ENCODE measurements at places on chromosomes 4 and X. TPM values are rescaled to one million over a fixed set of nuclear protein-coding genes. Genes with fewer than 3 reads are reported as not detected.

PIR gene
- 15.4 TPM for total RNA-seq

XAGE1B gene
- total RNA-seq, result not detected

WDR17 gene
- 0.64 TPM for total RNA-seq

MAGEA2 gene
- total RNA-seq, result not detected

PHKA1 gene
- 5.3 TPM for total RNA-seq

APLN gene
- 4.0 TPM for total RNA-seq

RAB40AL gene
- not detected for total RNA-seq

TAF1 gene
- 9.7 TPM for total RNA-seq

CT45A1 gene
- not detected for total RNA-seq

CTAG2 gene
- total RNA-seq, result not detected

KLF8 gene
- total RNA-seq, result 1.7 TPM

OPRPN gene
- total RNA-seq, result not detected

NKX3-2 gene
- total RNA-seq, result 0.48 TPM

CSAG2 gene
- not detected for total RNA-seq

YTHDC1 gene
- total RNA-seq, result 49.0 TPM

S100P gene
- total RNA-seq, result not detected

GSX2 gene
- not detected for total RNA-seq

CDS1 gene
- 0.56 TPM for total RNA-seq

LONRF3 gene
- total RNA-seq, result 1.2 TPM

RENBP gene
- 0.52 TPM for total RNA-seq

TREX2 gene
- not detected for total RNA-seq

PNMA5 gene
- not detected for total RNA-seq

S100G gene
- not detected for total RNA-seq

HSFX2 gene
- total RNA-seq, result 0.40 TPM

PLP2 gene
- 59.4 TPM for total RNA-seq

GPAT3 gene
- total RNA-seq, result 2.6 TPM

ZNF141 gene
- total RNA-seq, result 8.5 TPM

GPRIN3 gene
- total RNA-seq, result 0.65 TPM

FRMD7 gene
- not detected for total RNA-seq

SLC38A5 gene
- total RNA-seq, result 78.2 TPM

MSN gene
- 210 TPM for total RNA-seq

HELT gene
- total RNA-seq, result not detected

FDCSP gene
- total RNA-seq, result 7.7 TPM

TMEM150C gene
- total RNA-seq, result 5.0 TPM

MAP9 gene
- total RNA-seq, result 9.3 TPM

AKAP17A gene
- 33.0 TPM for total RNA-seq

TEX11 gene
- total RNA-seq, result not detected

TCEAL7 gene
- total RNA-seq, result 30.5 TPM

ALB gene
- total RNA-seq, result 1.1 TPM

NPY2R gene
- total RNA-seq, result not detected

ACE2 gene
- total RNA-seq, result not detected

GC gene
- not detected for total RNA-seq

AMER1 gene
- total RNA-seq, result 1.8 TPM

PCDH18 gene
- total RNA-seq, result 59.1 TPM

FGFRL1 gene
- 33.1 TPM for total RNA-seq

TENM3 gene
- total RNA-seq, result 24.7 TPM

GRID2 gene
- under 0.01 TPM for total RNA-seq

CACNA1F gene
- total RNA-seq, result not detected

CNKSR2 gene
- 1.0 TPM for total RNA-seq

DKC1 gene
- 15.6 TPM for total RNA-seq

TMPRSS11A gene
- total RNA-seq, result not detected

All from epithelial cell of alveolus of lung (primary cell).